ENCODE measurements at places on chromosomes 3 and 15.

DNA sequence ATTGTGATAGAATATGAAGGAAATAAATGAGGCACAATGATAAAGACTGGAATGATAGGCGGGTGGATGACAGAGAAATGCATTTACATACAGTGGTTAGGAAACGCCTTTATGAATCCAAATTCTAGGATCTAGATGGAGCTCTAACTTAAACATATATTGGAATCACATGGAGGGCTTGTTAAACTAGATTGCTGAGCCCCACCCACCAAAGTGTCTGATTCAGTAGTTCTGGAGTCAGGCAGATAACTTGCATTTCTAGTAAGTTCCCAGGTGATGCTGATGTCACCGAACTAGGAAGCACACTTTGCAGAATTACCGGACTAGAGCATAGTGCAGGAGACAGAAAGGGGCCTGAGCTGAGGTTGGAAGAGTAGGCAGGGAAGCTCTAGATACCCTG is 837.2 kb downstream of the FHIT start:
- no peak for DNase-seq

GRCh38 chr15:98817745-98818144 is 169.4 kb downstream of the IGF1R start:
- no peak for DNase-seq

GRCh38 chr3:30659270-30660130 is 53.1 kb downstream of the TGFBR2 start:
- peak; percentile 27 for DNase-seq

GRCh38 chr15:96701877-96702276 is 371.4 kb downstream of the NR2F2 start:
- no peak for DNase-seq

- DNase-seq = no peak
Measured at GRCh38 chr3:150248116-150248887, 159.8 kb upstream of the TSC22D2 start.

All from 8988T (cell line).